ENCODE measurements at places on chromosomes 6 and 20.

DNA sequence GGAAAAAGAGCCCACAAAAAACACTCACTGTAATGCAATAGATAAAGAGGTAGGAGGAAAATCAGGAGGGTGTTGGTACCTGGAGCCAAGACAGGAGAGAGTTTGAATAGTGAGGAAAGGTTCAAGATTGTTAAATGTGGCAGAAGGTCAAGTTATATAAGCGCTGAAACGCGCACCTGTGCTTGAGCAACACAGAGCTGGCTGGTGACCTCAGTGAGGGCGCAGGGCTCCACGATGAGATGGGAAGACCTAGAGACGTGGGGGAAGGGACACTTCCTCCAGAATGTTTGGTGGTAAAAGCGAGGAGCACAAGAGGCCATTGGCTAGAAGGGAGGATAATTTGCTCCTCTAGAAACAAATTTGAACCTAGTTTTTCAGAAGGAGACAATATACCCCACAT, 4.2 kb upstream of the PPP1R14C start:
- no peak for DNase-seq

DNA sequence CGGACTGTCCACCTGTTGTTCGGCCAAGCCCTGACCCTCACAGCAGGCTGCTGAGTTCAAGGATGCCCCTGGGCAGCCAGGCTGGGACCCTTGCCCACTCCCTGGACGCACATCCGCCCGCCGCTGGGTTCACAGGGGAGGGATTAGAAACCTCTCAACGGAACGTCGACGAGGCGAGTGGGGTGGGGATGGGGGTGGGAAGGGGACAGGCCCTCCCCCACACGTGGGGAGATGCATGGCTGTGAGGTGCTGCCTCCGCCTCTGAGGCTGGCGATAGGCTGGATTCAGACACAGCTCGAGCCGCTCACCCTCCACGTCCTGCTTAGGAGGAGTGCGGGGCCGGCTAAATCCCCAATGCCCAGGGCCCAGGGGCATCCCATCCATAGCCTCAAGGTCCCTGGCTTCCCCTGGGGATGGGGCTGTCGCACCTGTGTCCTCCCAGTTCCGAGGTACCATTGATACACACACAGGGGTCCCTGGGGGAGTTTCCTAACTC, 90.6 kb upstream of the BHLHE23 start:
- DNase-seq, result no peak

DNA sequence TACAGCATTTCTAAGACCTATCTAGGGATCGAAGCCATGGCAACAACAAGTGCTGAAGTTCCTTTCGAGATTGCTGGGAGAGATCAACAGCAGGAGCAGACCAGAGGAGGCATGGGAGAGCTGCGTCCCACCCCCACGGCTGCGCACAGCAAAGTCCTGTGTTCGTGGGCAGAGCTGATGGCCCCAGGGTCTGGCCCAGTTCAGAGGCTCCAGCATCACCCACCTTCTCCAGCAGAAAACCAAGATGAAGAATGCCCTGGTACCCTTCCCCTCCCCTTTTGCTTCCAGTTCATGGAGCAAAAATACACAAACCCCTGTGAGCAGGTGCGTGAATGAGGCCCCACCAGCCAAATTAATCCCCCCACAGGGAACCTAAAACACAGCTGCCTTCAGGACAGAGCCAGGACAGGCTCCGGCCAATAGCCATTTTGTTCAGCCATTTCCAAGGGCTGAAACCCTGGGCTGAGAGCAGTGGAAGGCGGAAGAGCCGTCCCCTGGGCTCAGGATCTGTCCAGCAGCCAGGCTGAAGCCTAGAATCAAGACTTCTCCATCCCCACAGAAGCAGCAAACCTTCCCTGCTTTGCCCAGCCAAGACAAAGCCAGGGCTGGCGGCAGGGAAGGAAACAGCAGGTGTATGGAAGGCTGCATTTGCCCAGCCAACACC, 102.8 kb downstream of the PREX1 start:
- no peak for DNase-seq

DNA sequence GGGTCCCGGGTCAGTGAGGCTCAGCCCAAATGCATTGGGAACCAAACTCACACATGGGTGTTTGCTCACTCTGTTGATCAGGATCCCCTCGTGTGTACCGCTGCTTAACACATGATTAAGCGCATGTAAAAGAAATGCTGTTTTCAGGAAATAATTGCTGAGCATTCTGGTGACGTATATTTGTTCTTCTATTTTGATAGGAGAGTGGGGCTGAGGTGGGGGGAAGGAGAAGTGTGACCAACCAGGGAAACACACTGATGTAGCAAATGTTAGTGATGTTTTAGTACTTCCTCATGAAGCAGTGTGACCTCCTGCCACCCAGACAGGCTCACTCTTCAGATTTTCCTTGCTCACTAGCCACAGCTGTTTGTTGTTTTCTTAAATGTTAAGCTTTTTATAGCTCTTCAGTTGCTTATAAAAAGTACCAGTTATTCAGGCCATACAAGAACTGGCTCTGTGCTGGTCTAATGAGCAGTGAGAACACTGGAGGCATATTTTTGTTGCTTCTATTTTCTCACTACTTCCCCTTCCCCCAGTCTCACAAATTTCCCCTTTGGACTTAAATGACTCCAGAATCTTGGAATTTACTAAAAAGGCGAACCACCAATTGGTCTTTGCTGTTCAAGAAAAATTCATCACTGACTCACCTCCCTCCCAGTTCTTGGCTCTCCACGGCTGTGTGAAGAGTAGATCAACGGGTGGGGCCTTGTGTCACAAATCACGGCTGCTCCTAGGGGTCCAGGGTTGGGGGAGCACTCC, 79.2 kb upstream of the BACH2 start:
- DNase-seq, result no peak

DNA sequence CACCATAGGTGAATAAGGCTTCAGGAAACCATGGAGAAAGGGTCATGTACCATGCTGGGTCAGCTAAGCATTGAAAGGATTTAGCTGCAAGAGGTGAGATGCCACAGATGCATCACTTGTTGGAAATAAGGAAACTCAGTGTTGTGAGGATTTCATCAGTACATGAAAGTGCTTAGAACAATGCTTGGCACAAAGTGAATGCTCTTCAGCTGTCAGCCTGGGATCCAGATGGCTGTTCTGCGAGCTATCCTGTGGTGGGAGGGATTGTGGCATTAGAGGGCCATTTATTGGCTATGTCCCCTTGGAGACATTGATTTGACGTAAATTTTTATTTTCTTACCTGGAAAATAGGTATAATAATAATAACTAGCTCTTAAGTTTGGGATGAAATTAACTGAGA, 53.0 kb downstream of the ELOVL2 start:
- no peak for DNase-seq

DNA sequence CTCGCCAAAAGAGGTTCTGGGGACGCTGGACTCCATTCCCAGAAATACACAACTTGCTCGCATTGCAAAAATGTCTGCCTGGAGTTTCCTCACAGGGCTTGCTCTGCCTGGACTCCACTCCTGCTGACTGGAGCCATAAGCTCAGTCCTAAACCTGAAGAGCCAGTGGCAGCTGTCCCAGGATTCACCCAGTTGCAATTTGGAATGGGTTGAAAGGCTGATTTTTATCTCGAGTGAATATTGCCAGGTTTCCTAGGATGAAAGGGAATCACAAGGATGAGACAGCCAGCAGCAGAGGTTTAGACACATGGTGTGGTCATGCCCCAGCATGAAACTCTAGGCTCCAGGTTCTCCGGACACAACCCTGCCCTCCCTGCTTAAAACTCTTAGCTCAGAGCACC, 223.3 kb downstream of the BMP7 start:
- no peak for DNase-seq

Measured in activated CD4-positive, alpha-beta T cell treated with anti-CD3 and anti-CD28 coated beads, Interleukin-2, amount 50 U/mL, for 24 hours (primary cell).